Immature natural killer cell (primary cell): ENCODE measurements at places on chromosomes 13 and 19.

GRCh38 chr13:73142071-73142470, 83.3 kb downstream of the KLF5 start:
- no peak overlapping the region for H3K4me3 ChIP-seq
- no peaks in the 10 kb centered on the region for H3K36me3 ChIP-seq
- H3K27ac ChIP-seq = no peak overlapping the region
- no peaks in the 10 kb centered on the region for H3K4me1 ChIP-seq

GRCh38 chr13:109698779-109699178, 87.6 kb downstream of the IRS2 start:
- H3K4me3 ChIP-seq = no peak overlapping the region
- no peak overlapping the region for H3K27ac ChIP-seq
- DNase-seq = no peak
- H3K27me3 ChIP-seq = peaks cover 19% of the 10 kb centered on the region
- peaks cover 6% of the 10 kb centered on the region for H3K4me1 ChIP-seq

DNA sequence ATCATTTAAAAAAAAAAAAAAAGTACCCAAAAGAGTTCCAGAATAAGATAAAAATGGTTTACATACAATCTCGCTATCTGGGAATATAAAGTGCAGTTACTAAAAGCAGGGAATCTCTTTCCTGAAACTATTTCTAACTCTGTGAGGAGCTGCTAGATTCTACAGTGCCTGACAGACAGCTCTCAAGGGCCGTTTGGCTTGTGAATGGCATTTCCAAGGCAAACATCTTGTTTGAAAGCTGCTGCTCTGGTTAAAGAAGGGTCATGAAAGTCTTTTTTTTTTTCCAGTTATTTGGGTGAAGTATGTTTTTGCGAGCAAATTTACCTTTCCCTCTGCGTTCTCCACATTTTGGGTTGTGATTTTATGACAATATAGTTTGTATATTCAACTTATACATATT, 29.0 kb upstream of the CEACAM21 start:
- H3K27me3 ChIP-seq = peaks cover 12% of the 10 kb centered on the region
- H3K27ac ChIP-seq = peak overlapping the region; percentile 98
- H3K4me3 ChIP-seq = peak overlapping the region; percentile 84
- H3K4me1 ChIP-seq = peaks cover 80% of the 10 kb centered on the region

DNA sequence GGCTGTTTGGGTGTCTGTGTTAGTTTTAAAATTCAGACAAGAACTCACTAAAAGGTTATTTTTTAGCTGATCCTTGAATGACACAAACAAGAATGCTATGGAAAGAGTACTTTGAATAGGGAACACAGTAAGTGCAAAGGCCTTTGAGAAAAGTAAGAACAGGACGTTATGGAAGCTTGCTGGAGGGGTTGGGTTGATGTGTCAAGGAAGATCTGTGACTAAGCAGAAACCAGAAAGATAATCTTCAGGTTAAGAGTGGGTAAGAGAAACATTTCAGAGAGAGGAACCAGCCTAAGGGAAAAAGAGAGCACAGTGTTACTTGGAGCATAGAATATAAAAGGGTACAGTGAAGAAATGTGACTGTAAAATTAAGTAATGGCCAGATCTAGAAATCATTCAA, 41.2 kb upstream of the TRPC4 start:
- no peak for DNase-seq
- no peaks in the 10 kb centered on the region for H3K4me1 ChIP-seq
- no peaks in the 10 kb centered on the region for H3K36me3 ChIP-seq
- H3K27me3 ChIP-seq = no peaks in the 10 kb centered on the region
- H3K4me3 ChIP-seq = no peak overlapping the region

DNA sequence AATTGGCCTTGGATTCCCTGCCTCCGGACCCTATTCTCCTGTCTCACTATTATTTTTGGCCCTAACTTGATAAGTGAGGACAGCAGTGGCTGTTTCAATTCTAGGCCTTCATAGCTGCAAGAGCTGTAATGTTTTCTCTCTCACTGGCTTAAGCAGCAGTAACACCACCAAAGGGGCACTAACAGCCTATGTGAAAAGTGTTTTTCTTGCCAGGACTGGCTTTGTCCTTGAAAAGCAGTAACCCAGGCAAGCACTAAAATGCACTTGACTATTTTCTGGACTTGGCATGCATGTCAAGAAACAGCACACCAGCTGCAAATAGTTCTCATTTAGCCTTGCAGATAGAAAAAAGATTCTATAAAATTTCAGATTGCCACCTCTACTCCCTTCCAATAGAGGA, 9.3 kb upstream of the FBXL3 start:
- no peaks in the 10 kb centered on the region for H3K36me3 ChIP-seq
- no peaks in the 10 kb centered on the region for H3K4me1 ChIP-seq
- no peak overlapping the region for H3K4me3 ChIP-seq
- no peak for DNase-seq

DNA sequence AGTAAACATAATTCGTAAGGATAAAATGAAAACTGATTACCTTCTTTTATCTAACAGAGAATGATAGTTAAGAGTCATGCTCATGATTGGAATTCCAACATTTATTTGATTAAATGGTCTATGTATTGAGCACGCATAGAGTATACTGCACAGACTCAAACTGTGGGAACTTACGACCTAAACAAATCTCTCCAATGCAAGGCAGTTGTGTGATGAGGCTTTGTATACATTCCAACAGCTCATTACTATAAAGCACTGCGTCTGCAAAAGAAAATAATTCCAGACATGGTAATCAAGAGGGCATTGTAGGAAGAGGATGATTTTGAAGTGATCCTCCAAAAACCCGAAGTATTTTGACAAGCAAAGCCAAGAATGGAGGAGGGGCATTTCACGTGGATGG, 169.5 kb downstream of the NUFIP1 start:
- no peak overlapping the region for H3K4me3 ChIP-seq
- no peak for DNase-seq
- H3K4me1 ChIP-seq = no peaks in the 10 kb centered on the region
- H3K36me3 ChIP-seq = no peaks in the 10 kb centered on the region
- no peak overlapping the region for H3K27ac ChIP-seq
- peaks cover 5% of the 10 kb centered on the region for H3K27me3 ChIP-seq

- H3K4me1 ChIP-seq = no peaks in the 10 kb centered on the region
- no peak for DNase-seq
- peaks cover 3% of the 10 kb centered on the region for H3K27me3 ChIP-seq
- H3K27ac ChIP-seq = no peak overlapping the region
- no peaks in the 10 kb centered on the region for H3K36me3 ChIP-seq
Measured at GRCh38 chr13:111920932-111921705, 145.8 kb upstream of the SOX1 start.

DNA sequence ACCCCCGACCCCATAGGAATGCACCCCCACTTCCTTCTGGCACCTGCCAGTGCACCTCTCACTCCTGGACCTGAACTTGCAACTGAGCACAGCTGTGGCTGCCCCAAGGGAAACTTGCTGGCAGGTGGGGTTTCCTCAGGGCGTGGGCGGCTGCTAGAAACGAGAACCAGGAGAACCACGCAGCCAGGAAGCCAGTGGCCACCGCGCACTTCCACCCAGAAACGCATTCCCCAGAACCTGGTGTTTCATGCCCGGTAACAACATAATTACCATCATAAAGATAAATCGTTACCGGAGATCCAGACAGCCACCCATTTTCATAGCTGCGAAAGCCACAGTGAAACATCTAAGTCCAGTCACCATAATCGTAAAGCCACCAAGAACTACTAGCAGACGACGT, 75.2 kb upstream of the C13orf46 start:
- H3K27ac ChIP-seq = peak overlapping the region; percentile 93
- H3K36me3 ChIP-seq = peaks cover 13% of the 10 kb centered on the region
- peak overlapping the region; percentile 81 for H3K4me3 ChIP-seq
- H3K27me3 ChIP-seq = peaks cover 35% of the 10 kb centered on the region
- peak; percentile 44 for DNase-seq

DNA sequence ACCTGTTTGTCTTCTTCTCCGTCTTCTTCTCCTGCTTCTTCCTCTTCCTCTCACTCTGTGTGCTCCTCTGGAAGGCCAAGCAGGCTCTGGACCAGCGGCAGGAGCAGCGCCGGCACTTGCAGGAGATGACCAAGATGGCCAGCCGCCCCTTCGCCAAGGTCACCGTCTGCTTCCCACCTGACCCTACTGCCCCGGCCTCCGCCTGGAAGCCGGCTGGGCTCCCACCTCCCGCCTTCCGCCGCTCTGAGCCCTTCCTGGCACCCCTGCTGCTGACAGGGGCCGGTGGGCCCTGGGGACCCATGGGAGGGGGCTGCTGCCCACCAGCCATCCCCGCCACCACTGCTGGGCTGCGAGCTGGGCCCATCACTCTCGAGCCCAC, 13.9 kb downstream of the CNFN start:
- no peaks in the 10 kb centered on the region for H3K4me1 ChIP-seq
- DNase-seq = no peak
- H3K36me3 ChIP-seq = peaks cover 7% of the 10 kb centered on the region

DNA sequence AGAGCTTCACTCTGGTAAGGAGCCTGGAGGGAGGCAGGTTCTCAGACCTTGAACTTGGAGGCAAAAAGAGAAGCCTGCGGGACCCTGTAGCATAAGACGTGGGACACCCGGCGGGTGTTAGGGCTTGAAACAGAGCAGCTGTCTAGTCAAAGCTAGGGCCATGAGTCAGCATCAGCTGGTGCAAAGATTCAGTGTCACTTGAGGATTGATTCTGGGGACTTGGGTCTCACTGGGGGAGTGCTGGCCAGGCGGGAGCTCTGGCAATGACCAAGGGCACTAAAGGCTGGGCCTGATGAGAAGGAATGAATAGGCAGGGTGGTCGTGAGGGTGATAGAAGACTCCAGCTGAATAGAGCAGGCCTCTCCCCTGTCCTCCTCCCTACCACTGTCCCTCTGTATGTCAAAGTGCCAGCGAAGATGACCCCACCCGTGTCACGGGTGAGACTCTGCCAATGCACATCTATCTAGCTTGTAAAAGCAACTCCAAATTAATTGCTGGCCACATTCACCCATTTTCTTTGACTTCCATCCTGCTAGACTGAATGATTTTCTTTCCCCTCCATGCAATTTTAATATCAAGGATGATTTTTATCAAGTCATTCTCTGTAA, 97.1 kb downstream of the MBNL2 start:
- H3K27me3 ChIP-seq = no peaks in the 10 kb centered on the region
- peaks cover 69% of the 10 kb centered on the region for H3K4me1 ChIP-seq
- no peak for DNase-seq
- no peak overlapping the region for H3K4me3 ChIP-seq
- no peaks in the 10 kb centered on the region for H3K36me3 ChIP-seq
- peak overlapping the region; percentile 8 for H3K27ac ChIP-seq

DNA sequence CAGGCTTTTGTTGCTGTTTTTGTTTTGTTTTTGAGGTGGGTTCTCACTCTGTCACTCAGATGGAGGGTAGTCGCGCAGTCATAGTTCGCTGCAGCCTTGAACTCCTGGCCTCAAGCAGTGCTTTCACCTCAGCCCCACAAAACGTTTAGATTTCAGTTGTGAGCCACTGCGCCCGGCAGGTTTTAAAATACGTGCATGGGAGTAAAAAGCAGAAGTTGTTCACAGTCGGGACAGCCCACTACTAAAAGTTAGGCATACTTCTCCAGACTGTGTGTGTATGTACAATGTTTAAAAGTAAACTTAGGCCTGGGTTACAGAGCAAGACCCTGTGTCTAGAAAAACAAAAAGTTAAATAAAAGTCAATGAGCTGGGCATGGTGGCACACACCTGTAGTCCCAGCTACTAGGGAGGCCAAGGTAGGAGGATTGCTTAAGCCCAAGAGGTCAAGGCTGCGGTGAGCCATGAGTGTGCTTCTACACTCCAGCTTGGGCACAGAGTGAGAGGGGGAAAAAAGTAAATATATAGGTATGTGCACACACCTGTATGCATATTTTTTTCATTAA, 6.1 kb downstream of the SAFB start:
- H3K27ac ChIP-seq = peak overlapping the region; percentile 75
- no peaks in the 10 kb centered on the region for H3K36me3 ChIP-seq
- no peak overlapping the region for H3K4me3 ChIP-seq
- H3K27me3 ChIP-seq = peaks cover 4% of the 10 kb centered on the region
- H3K4me1 ChIP-seq = peaks cover 91% of the 10 kb centered on the region
- no peak for DNase-seq

DNA sequence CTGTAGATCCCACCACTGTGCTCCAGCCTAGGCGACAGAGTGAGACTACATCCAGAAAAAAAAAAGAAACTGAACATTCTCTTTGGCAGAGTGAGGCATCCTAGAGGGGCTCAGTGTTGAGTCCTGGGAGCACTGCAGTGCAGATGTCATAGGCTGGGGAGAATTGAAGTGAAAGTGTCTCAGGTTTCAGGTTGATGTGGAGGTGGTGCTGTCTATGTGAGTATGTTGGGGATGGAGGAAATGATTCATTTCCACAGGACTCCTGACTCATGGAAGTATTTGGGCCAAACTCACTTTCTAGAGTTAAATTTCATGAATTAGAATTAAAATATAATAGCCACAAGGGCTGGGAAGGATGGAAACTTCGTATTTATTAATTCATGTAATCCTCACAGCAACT, 134.4 kb upstream of the TSC22D1 start:
- H3K4me1 ChIP-seq = no peaks in the 10 kb centered on the region
- no peak overlapping the region for H3K4me3 ChIP-seq
- H3K27me3 ChIP-seq = peaks cover 3% of the 10 kb centered on the region
- no peak overlapping the region for H3K27ac ChIP-seq

- peaks cover 3% of the 10 kb centered on the region for H3K36me3 ChIP-seq
- peak overlapping the region; percentile 27 for H3K4me3 ChIP-seq
- peaks cover 7% of the 10 kb centered on the region for H3K27me3 ChIP-seq
- DNase-seq = no peak
- H3K27ac ChIP-seq = no peak overlapping the region
- peaks cover 20% of the 10 kb centered on the region for H3K4me1 ChIP-seq
Measured at GRCh38 chr19:41960973-41961372, 1.9 kb upstream of the RABAC1 start.

DNA sequence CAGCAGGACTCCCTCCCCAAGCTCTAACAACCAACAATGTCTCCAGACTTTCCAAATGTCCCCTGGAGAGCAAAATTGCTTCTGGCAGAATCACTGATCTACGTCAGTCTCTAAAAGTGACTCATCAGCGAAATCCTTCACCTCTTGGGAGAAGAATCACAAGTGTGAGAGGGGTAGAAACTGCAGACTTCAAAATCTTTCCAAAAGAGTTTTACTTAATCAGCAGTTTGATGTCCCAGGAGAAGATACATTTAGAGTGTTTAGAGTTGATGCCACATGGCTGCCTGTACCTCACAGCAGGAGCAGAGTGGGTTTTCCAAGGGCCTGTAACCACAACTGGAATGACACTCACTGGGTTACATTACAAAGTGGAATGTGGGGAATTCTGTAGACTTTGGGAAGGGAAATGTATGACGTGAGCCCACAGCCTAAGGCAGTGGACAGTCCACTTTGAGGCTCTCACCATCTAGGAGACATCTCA, 6.2 kb upstream of the CEACAM5 start:
- H3K4me3 ChIP-seq = no peak overlapping the region
- DNase-seq = no peak

GRCh38 chr19:45676851-45677263, 8.8 kb downstream of the GIPR start:
- no peak for DNase-seq
- H3K36me3 ChIP-seq = peaks cover 4% of the 10 kb centered on the region
- H3K4me3 ChIP-seq = peak overlapping the region; percentile 81
- H3K4me1 ChIP-seq = peaks cover 27% of the 10 kb centered on the region
- H3K27ac ChIP-seq = no peak overlapping the region
- peaks cover 13% of the 10 kb centered on the region for H3K27me3 ChIP-seq

- H3K27ac ChIP-seq = no peak overlapping the region
- no peak for DNase-seq
- no peak overlapping the region for H3K4me3 ChIP-seq
- peaks cover 11% of the 10 kb centered on the region for H3K27me3 ChIP-seq
- H3K36me3 ChIP-seq = no peaks in the 10 kb centered on the region
- H3K4me1 ChIP-seq = peaks cover 8% of the 10 kb centered on the region
Measured at GRCh38 chr19:262125-262524, 29.1 kb downstream of the PLPP2 start.
